ENCODE measurements at places on chromosomes 7 and 10.

DNA sequence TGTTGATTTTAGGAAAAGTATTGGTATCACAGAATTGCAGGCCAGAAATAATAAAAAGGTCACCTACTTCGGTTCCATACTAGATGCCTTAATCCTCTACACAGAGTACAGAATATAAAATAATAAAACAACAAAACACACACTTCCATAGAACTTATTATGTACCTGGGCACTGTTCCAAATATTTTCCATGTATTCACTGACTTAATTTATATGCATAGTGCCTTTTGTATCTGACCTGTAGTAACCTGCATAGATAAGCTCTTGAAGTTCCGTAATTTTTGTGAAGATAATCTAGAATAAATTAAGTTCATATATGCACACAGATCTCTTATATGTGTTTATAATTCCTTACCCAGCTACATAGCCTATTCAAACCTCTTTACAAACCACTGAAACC, 78.3 kb downstream of the RAPGEF5 start:
- DNase-seq: no peak

DNA sequence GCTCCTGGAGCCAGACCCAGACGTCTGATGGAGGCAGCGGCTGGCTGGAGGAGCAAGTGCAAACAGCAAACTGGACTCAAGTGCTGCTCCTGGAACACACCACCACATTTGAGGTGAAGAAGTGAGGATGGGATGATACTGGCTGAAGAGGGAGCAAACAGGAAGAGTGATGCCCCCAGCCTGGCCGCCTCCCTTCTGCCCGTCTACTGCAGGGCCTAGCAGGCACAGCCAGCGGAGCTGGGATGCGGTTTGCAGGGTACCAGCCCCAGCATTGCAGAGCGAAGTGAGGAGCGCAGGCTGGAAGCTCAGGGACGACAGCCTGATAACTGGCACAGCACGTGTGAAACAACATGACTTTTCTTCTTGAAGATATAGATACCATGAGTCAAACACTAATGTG, 111.8 kb upstream of the ZNF32 start:
- no peak for DNase-seq

GRCh38 chr10:43958071-43958432, 309.4 kb upstream of the ZNF32 start:
- DNase-seq: no peak

DNA sequence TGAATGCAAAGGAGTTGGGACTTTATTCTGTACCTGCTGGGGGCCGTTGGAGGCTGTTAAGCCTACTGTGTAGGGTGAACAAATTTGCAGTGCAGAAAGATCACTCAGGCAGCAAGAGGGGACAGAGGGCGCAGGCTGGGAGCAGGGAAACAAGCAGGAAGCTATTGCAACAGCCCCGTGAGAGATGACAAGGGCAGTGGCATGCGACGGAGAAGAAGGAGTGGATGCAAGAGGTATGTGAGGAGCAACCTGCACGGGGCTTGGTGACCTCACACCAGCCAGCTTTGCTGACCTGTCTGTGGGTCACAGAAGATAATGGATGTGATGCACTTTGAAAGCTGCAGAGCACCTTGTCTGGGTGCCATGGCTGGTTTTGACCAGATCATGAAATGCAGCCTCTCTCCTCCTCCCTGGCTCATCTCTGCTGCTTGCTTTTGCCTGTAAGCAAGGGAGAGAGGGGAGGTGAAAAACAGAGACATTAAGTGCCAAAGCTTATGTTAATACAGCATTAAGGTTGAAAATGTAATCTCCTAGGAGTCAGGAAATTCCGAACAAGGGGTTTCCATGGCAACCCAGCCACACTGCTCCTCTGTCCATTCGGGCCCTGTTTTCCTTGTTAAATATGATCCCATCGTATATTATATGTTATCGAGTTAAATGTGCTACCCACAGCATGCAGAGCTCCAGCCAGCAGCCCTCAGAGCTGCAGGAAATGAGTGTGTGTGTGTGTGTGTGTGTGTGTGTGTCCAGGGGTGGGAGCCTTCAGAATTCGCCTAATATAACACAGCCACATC, 314.3 kb upstream of the ZMIZ1 start:
- DNase-seq: no peak

- DNase-seq: peak; percentile 1
These were observed 128.0 kb downstream of the MBL2 start for GRCh38 chr10:52644373-52645186.

- DNase-seq: no peak
These were observed 507.1 kb upstream of the C7orf33 start for GRCh38 chr7:148083448-148083847.

DNA sequence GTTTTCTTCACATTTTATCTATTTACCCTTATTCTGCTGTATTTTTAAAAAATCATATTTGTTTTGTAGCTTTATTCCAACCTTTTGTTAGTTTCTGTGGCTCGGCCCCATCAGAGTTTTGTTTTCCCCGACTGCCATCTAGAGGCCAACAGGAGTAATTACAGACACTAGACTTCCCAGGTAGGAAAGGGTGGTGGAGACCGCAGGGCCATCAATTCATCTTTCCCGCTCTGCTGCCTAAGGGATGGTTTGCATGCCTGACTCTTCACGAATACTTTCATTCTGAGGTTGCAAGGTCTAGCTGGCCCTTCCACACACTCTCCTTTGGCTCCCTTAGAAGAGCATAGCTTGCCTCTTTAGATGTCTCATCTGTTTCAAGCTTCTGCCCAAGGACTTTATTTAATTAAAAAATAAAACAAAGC, 38.3 kb downstream of the LYZL2 start:
- DNase-seq: peak; percentile 18

GRCh38 chr10:26860102-26860442, 686 bp downstream of the ABI1 start:
- peak; percentile 58 for DNase-seq

- no peak for DNase-seq
These were observed 32.1 kb downstream of the NRP1 start for GRCh38 chr10:33302208-33302829.

DNA sequence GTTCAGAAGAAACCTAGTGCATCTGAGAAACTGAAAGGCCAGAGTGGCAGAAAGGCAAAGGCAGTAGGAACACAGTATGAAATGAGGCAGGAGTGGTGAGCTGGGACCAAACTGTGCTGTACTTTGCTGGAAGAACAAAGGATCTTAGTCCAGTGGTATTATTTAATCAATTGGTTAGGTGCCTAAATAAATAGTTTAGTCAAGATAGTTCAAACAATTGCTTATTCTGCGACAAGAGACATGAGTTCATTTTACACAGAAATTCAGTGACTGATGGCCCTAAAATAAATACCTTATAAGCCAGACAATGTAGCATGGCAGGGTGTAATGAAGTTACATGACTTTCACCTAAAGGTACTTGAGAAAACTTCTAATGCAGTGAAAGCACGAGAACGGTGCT, 181.8 kb upstream of the LRRN3 start:
- DNase-seq: no peak

DNA sequence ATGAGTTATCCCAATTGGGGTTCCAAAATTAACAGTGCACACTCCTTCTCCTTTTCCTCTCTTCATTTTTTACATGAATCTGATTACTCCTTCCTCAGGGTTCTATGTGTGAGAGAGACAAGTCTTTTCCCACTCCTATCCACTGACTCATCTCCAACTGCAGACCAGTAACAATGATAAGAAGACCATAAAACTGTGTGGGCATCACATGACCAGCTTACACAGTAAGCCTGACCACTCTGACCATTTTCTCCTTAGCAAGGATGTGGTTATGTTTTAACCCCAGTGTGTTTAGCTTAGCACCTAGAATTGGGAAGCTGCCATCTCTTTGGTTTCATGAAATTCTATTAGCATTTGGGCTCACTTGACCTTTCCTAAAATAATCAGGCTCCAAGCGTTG, 145.0 kb upstream of the CALCR start:
- no peak for DNase-seq

DNA sequence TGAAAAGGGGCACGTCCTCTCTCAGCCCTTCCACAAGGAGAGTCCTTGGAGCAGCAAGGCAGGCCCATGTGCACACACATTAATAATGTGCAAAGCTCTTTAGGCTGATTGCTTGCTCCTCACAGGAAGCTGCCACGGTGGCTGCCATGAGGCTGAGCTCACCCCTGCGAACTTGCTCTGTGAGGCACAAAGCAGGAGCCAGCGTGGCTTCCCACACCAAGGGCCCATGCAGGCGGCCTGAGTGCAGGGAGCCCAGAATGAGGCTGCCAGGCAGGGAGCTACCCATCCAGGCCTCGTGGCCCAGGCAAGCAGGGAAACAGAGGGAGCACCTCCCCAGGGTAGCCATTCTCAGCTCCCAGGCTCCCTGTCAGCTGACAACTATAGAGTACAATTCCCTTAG, 242.9 kb downstream of the GRID1 start:
- DNase-seq: no peak

DNA sequence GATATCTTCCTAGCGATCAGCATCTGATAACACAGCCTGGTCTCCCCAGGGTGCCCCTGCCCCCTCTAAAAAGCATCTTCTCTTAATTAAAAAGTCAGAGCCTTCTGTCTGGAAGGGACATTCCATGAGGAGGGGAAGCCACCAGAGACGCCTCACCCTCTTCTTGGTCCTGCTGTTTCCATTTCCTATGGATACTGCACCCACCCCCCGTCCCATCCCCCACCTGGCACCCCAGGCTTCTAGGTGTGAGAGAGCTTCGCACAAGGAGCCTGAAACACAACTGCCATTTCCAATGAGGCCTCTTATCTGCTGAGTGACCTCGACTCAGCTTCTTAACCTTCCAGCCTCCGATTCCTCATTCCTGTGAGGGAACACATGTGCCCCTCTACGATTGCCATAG, 51.4 kb downstream of the COL13A1 start:
- no peak for DNase-seq

DNA sequence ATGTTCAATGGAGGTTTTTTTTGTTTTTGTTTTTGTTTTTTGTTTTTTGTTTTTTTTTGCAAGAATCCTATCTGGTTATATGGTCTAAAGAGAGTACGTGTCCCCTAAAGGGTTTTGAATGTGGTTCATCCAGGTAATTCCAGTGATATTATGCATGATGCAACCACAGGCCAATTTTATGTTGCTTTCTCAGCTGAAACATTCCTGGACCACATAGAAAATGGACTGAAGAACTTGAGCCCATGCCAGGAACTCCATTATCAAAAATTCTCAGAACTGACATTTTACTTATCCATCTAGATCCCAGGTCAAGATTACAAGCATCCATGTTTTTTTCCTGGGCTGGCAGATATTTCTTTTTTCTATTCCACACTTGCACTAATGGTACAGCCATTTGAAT, 11.5 kb upstream of the MINDY3 start:
- DNase-seq: no peak

- no peak for DNase-seq
These were observed 112.3 kb downstream of the LHPP start for GRCh38 chr10:124573726-124574455.

DNA sequence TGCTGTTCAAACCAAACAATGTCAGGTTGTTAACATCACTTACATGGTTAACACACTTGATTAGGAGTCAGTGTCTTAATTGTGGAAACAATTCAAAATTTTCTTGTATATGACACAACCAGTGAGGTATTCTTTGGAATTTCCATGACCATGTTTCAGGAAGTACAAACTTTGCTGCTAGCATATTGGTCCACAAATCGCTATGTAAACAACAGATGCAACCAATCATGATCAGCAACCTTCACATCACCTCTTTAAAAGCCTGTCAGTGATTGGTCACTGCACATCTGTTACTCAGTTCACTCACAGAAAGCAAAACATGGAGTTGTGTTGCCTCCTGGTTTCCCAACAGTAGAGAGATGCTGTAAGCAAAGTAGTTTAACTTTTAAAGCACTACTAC, 108.9 kb upstream of the FAM3C start:
- no peak for DNase-seq

- no peak for DNase-seq
These were observed 49.8 kb upstream of the FGFR2 start for GRCh38 chr10:121648059-121648458.

DNA sequence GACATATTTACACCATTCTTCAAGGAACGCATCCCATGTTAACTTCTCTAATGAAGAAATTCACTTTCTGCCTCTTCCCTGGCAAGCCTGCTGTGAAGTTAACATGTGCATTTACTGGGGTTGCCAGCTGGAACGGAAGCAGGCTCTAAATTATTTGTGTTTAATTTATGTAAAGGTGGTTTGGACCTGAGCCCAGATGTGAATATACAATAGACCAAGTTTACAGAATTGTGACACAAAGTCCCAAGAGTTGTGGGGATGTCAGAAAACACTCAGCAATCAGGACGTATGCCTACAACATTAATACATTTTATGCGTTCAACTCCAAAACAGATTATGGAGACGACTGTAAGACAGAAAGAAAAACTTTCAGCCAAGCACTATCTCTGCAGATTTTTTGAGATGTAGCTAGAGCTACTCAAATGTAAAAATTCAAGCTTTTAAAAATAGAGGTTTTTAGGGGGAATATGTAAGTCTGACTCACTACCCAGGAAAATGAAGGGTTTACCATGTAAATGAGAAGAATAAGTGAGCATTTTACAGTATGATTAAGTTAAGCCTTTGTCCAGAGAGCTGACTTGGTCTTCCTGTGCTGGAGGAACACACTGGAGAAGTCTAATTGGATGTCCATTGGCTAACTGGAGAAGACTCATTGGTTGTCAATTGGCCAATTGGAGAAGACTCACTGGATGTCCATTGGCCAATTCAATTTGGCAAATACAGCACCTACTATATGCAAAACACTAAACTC, 19.5 kb downstream of the NRP1 start:
- DNase-seq: no peak

GRCh38 chr7:26420422-26421019, 128.9 kb downstream of the SNX10 start:
- no peak for DNase-seq

DNA sequence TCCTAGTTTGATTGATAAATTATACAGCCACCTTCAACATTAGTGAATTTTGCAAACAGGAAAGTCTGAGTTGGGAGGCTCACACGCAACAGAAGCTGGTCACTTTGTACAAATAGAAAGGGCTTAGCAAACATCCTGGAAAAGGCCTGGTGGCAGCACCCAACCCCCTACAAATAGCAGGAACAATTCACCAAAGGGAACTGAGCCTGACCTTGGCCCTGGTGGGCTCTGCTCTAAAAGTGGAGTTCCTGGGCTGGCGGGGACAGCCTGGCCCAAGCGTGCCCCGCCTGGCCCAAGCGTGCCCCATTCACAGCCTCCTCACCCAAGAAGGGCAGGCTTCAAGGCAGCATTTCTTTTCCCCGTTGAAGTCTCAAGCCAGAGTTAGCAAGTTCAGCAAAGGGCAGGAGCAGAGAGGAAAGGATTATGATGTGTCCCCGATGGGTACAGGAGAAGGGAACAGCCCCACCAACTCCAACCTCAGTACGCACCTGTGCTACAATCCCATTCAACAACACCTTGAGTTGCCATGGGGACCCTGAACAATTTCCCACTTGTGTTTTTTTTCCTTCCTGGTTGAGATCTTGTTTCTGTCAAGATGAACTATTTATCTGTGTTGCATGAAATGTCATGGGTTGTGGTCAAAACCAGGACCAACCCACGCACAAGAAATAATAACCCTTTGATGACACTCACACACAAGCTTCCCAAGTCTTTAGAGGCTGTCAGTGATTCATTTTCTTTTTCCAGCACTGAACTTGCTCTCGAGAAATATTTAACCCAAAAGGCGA, 43.4 kb downstream of the RGS10 start:
- DNase-seq: peak; percentile 23

Measured in activated CD4-positive, alpha-beta T cell treated with anti-CD3 and anti-CD28 coated beads, Interleukin-2, amount 50 U/mL, for 48 hours (primary cell).